ENCODE measurements at places on chromosomes 2 and 18. TPM values are rescaled to one million over a fixed set of nuclear protein-coding genes. Genes with fewer than 3 reads are reported as not detected.

GTF2A1L gene
- not detected for total RNA-seq

ELOA2 gene
- total RNA-seq: not detected

HRH4 gene
- total RNA-seq: 0.10 TPM

NT5DC4 gene
- total RNA-seq: not detected

CWC22 gene
- total RNA-seq: 38.8 TPM

CD302 gene
- 0.12 TPM for total RNA-seq

TMEM163 gene
- total RNA-seq: not detected

DOK6 gene
- not detected for total RNA-seq

EMX1 gene
- total RNA-seq: not detected

ESPNL gene
- not detected for total RNA-seq

CDCA7 gene
- 6.2 TPM for total RNA-seq

ADD2 gene
- total RNA-seq: 0.23 TPM

MAP3K20 gene
- 150 TPM for total RNA-seq

SERPINB3 gene
- total RNA-seq: 0.28 TPM

SNED1 gene
- 18.0 TPM for total RNA-seq

ATP6V1B1 gene
- not detected for total RNA-seq

B3GNT2 gene
- 12.3 TPM for total RNA-seq

SLC20A1 gene
- total RNA-seq: 295 TPM

MYO3B gene
- total RNA-seq: not detected

SERPINB11 gene
- total RNA-seq: not detected

CCDC138 gene
- total RNA-seq: 3.5 TPM

SERPINB10 gene
- not detected for total RNA-seq

SH2D6 gene
- 0.84 TPM for total RNA-seq

PTPRN gene
- not detected for total RNA-seq

AMER3 gene
- not detected for total RNA-seq

TMEM178A gene
- total RNA-seq: 0.66 TPM

CYTIP gene
- total RNA-seq: not detected

ALK gene
- not detected for total RNA-seq

C2orf66 gene
- total RNA-seq: 0.98 TPM

POTEE gene
- total RNA-seq: not detected

MSTN gene
- 0.09 TPM for total RNA-seq

SPP2 gene
- not detected for total RNA-seq

ERMN gene
- total RNA-seq: not detected

CRYGB gene
- total RNA-seq: not detected

ZNF385B gene
- not detected for total RNA-seq

CCDC74B gene
- total RNA-seq: 0.61 TPM

UGT1A10 gene
- total RNA-seq: not detected

KIDINS220 gene
- 41.8 TPM for total RNA-seq

NABP1 gene
- 96.3 TPM for total RNA-seq

LIMS2 gene
- not detected for total RNA-seq

RRM2 gene
- 16.5 TPM for total RNA-seq

REG3A gene
- total RNA-seq: not detected

RBM44 gene
- total RNA-seq: 0.23 TPM

GLI2 gene
- 0.74 TPM for total RNA-seq

LBX2 gene
- not detected for total RNA-seq

LAMA3 gene
- total RNA-seq: 269 TPM

SLC9A2 gene
- total RNA-seq: 0.09 TPM

AOX1 gene
- total RNA-seq: 76.6 TPM

SPATA3 gene
- total RNA-seq: not detected

IFIH1 gene
- 4.5 TPM for total RNA-seq

ETAA1 gene
- 11.7 TPM for total RNA-seq

EHD3 gene
- total RNA-seq: 0.86 TPM

TUBA4B gene
- total RNA-seq: not detected

FTCDNL1 gene
- total RNA-seq: 2.5 TPM

ASTL gene
- total RNA-seq: not detected
